ENCODE measurements at places on chromosomes 2 and 18.

DNA sequence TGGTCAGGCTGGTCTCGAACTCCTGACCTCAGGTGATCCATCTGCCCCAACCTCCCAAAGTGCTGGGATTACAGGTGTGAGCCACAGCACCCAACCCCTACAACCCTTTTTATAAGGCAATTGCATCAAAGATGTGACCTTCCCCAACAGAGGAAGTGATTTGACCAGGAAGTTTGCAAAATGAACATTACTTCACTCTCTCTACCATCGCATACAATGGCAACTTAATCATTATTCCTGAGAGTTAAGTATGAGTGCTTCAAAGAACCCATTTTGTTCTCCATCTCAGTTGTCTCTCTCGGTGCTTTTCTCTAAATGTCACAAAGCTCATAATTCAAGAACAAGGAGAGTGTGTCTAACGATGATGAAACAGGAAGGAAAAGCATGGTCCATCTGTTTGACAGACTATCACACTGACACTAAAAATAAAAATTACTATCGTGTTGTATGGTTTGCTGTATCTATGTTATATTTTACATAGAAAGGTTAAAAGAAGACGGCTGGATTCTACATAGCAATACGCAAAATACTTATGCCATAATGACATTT is 18.1 kb upstream of the CREG2 start:
- no peak for DNase-seq

GRCh38 chr2:239661334-239662312 is 260.8 kb upstream of the HDAC4 start:
- no peak for DNase-seq

GRCh38 chr18:23723121-23723520 is 33.9 kb downstream of the LAMA3 start:
- DNase-seq = no peak

DNA sequence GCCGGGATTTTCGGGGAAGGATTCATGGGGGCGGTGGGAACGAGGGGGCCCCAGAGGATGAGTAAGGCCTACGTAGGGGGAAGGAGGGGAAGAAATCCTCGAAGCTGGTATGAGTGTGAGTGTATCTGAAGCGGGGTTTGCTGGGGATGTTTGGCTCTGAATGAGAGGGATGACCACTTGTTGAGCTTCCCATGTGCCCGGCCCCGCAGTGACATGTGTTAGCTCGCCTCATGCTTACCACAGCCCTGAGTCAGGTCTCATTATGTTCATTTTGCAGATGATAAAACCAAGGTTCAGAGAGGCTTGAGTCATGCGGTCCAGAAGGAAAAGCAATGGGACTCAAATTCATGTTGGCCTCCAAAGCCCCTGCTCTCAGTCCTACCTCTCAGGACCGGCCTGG is 214.7 kb downstream of the BCL2 start:
- DNase-seq = no peak

DNA sequence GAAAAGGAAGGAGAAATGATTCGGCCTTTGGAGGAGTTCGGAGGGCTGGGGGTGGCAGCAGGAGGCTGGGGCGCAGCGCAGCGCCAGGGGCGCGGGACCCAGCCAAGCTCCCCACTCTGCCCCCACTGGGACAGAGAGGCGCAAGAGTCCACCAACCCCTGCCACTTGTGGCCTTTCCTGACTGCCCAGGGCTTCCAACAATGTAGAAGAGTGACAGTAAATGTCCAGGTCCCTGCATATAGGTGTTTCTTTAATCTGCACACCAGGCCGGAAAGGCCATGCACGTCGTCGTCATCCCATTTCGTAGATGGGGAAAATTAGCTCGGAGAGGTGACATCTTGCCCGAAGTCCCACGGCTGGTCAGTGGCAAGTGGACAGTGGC is 96.6 kb downstream of the INHBB start:
- DNase-seq = no peak

DNA sequence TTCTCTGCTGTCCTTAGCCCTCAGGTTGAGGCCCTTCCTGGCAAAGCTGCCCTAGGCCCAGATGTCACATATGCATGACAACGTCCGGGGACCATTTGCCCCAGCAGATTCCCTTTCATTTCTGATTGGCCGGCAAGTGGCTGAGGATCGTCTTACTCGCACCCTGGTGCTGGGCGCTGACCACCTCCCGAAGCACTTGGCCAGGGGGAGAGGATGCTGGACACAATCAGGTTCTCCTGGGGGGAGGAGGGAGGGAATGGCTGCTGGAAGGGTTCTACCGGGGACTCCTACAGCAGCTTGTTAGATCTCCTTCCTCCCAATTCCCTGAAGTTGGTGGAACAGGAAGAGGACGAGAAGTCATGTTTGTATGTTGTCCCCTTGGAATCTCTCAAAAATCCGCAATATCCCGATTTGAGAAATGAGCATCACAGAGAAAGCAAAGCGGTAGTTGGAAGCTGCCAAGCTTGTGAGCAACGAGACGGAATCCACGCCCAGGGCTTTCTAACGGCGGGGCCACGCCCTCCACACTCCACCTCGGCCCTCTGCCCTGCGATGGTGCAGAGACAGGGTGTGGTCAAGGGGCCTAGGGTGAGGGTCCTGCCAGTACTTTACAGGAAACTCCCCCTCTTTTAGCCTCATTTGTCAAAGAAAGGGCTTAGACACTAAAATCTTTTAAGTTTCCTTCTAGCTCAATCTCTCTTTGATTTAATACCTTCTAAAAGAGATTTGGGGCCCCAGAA is 61.8 kb upstream of the YWHAQ start:
- no peak for DNase-seq

- DNase-seq = peak; percentile 54
Measured at GRCh38 chr2:236972491-236973342, 113.0 kb upstream of the COPS8 start.

GRCh38 chr18:42414756-42415454 is 459.9 kb downstream of the PIK3C3 start:
- no peak for DNase-seq

- no peak for DNase-seq
Measured at GRCh38 chr2:83068714-83069113, 1390.4 kb downstream of the SUCLG1 start.

GRCh38 chr2:105925390-105925789 is 180.7 kb downstream of the NCK2 start:
- no peak for DNase-seq

- DNase-seq = no peak
Measured at GRCh38 chr18:37403788-37404187, 161.8 kb downstream of the CELF4 start.

DNA sequence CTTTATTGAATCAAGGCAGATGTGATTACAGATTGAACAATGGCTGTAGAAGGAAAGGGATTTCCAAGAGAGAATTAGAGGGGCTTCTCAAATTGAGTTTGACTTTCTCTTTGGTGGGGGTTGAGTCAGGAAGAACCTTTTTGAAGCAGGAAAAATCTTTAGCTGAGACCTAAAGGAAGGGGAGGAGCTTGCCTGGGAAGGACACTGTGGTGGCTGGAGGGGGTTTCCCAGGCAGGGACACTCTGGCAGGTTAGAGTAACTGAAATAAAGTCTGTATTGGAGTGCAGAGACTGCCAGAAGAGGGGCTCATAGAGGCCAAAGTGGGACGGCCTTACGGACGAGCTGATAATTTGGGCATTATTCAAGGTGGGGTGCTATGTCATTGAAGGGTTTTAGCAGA is 69.3 kb downstream of the NEDD4L start:
- DNase-seq = no peak

- no peak for DNase-seq
Measured at GRCh38 chr2:181070119-181070835, 89.9 kb downstream of the UBE2E3 start.

- peak; percentile 23 for DNase-seq
Measured at GRCh38 chr18:59514203-59514602, 155.1 kb upstream of the LMAN1 start.

DNA sequence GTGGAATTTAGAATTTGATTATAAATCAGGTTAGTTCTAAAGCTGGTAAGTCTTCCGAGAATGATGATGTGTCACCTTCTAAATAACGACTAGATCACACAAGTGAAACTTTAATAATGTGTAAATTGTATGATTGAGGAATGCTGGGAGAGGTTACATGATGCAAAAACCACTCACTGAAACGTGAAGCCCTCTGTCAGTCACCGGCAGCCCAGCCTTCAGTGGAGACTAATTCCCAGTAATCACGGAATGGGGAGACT is 45.9 kb upstream of the ROCK2 start:
- DNase-seq = no peak

DNA sequence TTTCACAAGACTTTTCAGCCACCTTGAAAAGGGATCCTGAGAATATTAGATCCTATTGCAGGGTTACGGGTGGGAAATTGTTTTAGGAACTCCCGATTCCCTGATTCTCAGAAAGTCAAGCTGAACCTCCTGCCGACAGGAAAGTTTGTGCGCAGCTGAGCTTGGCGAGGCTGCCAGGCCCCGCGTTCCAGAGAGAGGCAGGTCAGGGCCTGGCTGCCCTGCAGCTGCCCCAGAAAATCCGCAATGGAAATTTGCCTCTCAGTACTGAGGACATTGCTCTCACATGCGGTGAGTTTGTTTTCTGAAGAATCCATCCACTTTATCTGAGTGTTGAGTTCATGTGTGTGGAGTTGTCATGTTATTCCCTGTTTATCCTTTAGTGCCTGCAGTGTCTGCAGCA is 144.2 kb downstream of the RTP5 start:
- DNase-seq = no peak

- DNase-seq = no peak
Measured at GRCh38 chr18:10245846-10246175, 208.6 kb upstream of the APCDD1 start.

DNA sequence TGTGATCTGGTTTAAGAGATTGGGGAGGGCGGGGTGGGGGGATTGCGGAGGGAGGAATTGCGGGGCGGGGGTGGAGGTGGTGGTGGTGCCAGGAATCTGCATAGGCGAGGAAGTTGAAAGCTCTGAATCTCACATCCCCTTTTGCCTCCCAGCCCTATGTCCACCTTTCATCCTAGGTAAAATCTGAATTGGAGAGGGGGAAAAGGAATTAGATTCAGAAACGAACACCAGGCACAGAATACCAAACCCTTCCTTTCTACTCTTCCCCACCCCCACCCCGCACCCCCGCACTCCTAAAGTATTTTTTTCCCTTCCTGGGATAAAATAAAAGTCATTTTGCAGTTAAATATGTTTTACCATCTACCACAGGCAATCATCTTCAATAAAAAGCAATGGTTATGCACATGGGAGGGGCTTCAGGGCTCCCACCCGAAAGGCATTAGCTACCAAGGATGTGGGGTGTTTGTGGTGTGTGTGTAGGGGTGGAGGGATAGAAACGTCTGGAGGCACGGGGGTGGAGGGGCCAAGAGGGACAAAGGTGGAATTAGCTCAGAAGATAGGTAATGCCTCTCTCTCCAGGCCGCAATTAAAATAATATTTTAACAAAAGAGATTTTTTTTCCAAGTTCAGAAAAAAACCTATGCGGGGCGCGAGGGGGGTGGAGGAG is 1.8 kb downstream of the IGFBP5 start:
- DNase-seq = no peak

GRCh38 chr2:40680547-40680946 is 228.7 kb upstream of the SLC8A1 start:
- DNase-seq = no peak

DNA sequence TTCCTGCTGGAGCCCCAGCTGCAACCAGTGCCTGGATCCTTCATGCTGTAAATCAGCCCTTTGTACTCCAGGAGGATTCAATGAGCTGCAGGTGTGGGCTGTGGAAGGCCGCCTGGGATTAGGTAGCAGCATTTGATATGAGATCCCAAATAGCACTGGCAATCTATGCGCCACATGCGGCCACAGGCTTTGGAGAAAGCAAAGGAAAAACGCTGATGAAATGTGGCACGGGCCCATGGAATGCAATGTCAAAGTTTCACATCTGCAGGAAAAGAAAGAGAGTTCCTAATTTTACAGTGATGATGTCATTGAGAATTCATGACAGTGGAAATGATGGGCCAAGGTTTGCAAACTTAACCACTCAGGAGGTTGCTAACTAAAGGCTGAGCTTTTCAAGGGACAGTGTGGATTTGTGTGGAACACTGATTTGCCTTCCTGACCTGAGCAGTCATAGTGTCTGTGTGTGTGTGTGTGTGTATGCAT is 216.4 kb upstream of the OSR1 start:
- DNase-seq = peak; percentile 50

- DNase-seq = peak; percentile 16
Measured at GRCh38 chr2:230905448-230906421, 19.3 kb downstream of the GPR55 start.

- DNase-seq = no peak
Measured at GRCh38 chr18:64449434-64449833, 300.5 kb upstream of the LINC00305 start.

DNA sequence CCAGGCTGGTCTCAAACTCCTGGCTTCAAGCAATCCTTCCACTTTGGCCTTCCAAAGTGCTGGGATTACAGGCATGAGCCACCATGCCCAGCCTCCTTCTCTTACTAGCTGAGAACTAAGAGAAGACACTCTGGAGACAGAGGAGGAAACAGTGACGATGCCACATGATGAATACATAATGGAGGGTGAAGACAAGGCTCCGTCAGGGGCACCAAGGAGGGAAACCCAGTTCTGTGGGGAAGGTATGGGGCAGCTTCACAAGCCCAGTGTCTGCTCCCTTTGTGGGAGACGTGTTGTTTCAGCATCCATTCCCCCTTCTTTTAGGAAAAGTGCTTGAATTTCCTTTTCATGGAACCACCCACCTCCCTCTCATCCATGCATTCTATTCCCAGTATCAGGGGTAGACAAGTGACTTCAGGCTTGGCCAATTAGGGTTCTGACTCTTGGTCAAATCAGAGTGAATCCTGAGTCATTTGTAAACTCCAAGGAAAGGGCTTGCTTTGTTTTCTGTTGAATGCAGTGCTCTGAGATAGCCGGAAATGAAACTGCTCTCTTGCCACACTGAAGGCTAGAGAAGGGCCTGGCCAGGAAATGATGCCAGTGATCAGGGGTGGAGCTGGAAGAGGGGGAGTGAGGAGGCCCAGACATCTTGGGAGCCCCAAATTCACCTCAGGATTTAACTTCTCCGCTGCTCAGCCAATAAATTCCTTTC is 23.7 kb downstream of the TMEM127 start:
- no peak for DNase-seq

GRCh38 chr2:241006412-241006811 is 8.0 kb downstream of the SNED1 start:
- no peak for DNase-seq

DNA sequence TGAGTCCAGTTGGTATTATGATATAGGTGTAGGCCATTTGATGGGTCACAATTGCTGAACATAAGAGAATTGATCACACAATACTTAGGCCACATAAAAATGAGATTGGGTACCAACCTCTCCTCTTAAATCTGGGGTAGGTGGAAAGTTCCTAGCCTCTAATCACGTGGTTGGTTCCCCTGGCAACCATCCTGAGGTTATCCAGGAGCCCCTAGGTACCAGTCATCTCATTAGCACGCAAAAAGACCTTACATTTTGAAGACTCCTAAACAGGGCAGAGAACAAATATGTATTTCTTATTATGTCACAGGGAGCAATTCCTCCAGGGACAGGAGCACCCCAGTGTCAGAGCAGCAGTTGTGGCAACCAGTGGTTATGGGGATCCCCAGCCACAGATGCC is 12.7 kb upstream of the SELENOI start:
- no peak for DNase-seq

DNA sequence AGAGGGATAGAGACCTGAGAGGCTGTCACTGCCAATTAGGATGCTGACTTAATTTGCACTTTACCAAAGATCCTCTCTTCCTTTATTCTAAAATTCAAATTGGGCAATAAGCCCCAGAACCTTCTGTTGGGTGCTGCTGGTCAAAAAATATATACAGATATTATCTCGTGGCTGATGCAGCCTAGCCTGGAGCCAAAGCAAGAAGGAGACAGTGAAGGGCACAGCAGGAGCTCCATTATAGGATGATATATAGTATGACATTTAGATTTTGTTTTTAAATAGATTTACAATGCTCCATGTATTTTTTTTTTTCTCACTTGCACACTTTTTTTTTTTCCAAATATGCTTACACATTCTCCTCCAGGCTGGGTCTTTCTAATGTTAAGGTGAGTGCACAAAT is 579.3 kb downstream of the PIK3C3 start:
- no peak for DNase-seq
